ENCODE measurements at places on chromosomes 1 and 21.

DNA sequence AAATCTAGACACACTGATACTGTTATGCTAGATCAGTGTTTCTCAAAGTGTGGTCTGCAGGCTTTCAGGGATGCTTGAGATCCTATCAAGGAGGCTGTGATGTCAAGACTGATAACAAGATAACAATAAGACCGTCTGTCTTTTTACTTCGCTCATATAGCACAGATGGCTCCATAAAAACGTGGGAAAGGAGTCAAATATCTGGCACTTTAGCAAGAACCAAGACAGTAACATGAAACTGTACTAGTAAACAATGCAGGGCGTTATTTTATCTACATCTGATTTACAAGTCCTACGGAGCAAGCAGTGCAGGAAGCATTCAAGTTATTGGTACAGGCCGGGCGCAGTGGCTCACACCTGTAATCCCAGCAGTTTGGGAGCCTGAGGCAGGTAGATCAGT is 3.6 kb upstream of the SPRR3 start:
- no peak for DNase-seq

DNA sequence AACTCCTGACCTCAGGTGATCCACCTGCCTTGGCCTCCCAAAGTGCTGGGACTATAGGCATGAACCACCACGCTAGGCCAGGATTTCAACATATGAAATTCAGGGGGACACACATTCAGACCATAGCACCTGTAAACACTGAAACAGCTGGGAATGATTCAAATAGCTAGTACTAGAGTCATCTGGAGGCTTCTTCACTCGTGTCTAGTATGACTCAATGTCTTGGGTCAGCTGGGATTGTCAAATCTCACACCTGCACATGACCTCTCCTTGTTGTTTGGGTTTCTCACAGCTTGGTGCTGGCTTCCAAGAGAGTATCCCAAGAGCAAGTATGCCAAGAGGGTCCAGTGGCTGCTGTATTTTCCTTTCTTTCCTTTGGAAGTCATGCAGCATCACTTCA is 75.1 kb downstream of the PGM1 start:
- no peak for DNase-seq

DNA sequence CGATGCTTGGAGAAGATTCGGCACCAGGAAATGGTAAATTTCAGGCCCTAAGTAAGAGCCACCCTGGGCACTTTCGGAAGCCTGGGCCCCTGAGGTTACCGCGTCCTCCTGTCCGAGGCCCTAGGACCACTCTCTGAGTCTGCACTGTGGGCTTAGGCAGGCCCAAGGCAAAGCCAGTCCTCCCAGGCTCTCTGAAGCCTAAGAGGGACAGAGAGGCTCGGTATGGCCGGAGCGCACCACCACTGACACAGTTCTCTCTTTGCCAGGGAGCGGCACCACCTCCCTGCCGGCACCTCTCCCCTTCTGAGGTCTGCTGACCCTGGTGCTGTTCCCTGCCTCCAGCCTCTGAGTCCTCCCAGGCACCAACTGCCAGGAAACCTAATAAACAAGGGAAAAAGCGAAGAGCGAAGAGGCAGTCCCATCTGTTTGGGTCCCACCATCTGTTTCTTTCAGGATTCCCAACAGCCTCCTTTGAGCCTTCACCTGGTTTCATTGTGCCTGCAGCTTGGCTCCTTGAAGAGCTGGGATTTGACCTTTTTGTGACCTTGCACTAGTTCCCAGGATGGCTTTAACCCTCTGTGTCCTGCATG is 57.7 kb downstream of the VWA5B1 start:
- DNase-seq = no peak

DNA sequence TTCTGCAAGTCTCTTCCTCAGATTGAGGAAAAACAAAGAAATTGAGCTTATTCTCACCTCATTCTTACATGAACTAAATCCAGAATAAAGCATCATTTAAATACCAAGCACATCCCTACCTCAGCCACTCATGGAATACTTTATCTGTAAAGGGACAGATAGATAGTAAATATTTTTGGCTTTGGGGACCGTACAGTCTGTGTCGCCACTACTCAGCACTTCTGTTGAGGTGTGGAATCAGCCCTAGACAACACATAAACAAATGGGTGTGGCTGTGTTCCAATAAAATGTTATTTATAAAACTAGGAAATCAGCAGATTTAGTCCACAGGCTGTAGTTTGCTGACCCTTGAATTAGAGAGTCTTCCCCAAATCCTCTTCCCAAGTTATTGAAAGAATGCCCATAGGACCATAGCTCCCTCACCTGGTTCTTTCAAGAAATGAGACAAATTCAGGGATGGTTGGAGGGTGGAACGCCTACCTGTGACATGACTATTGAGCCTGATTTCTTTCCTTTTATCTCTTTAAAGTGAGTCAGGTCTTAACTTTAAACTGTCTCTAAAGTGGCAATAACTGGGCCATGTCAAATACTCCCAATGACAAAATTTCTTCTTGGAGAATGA is 878.5 kb downstream of the USP25 start:
- DNase-seq = no peak

- DNase-seq = no peak
Measured at GRCh38 chr1:75720820-75721219, 3.7 kb upstream of the ACADM start.

GRCh38 chr1:171610385-171610784 is 11.7 kb upstream of the MYOCOS start:
- no peak for DNase-seq

DNA sequence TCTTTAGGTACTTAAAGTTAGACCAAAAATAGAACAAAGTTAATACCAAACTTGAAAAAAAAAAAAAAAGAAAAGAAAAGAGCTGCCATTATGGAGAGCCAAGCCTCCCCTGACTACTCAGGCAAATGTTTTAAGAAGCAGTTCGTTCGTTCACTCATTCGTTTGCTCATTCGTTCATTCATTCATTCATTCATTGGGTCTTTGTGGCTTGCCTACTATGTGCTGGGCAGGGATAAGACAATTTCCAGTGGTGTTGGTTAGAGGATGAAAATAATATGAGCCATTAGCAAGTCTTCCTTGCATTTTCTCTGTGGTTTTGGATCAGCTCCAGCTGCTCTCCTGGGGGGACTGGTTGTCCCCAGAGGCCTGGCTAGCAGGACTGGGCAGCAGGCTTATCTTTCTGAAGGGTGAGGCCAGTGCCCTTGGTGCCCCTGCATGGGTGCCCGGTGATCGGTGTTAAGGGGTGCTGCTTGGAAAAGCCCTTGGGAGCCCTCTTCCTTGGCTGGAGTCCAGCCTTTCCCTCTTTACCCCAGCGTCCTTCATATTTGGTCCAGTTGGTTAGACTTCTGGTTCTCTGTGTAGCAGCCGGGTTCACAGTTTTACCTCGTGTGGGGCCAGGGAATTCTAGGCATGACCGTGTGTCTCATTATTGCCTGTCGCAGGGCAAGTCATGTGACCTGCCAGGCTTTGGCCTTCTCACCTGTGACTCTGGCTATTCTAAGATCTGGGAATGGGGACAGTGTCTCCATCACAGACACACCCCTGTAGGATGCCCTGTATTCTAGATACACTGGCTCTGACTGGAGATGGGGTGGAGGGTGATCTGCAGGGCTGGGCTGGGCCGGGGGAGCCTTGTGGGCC is 32.8 kb downstream of the LHX4 start:
- no peak for DNase-seq

- no peak for DNase-seq
Measured at GRCh38 chr1:173866413-173867115, 1.2 kb downstream of the GAS5 start.

DNA sequence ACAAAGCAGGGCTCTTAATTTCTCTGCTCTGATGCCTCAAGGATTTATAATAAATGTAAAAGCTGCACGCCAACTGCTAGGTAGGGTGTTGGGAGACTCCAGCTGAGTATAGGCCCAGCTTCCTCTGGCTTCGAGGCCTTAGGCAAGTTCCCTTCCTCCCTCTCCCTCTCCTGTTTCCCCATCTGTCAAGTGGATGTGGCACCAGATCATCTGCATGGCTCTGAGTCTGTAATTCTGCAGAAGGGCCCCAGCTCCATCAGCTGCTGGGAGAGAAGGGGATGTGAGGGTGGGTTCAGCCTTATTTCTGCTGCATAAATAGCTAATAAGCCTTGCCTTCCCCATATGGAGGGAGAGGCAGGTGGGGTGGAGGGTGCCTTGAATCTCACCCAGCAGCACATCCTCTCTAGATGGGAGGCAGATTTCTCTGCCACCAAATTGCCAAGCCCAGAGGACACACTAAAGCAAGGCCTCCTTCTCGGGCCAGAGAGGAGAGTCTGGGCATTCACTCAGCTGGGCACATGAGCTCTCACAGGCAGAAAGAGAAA is 3.8 kb downstream of the TRIM62 start:
- no peak for DNase-seq

DNA sequence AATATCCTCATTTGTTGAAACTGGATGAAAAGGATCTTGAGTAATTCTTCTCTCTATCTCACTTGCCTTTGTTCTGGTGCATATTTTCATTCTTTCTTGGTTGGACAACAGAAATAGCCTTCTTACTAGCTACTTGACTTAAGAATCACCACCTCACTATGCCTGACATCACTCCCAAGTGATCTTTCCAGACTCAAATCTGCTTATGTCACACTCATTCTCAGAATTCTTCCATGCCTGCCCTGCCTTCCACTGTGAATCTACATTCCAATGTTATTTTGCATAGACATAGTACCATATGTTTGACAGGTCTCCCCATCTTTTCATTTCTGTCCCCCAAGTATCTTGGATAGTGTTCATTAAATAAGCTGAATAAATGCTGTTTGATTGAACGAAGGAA is 78.5 kb upstream of the DPYD start:
- DNase-seq = no peak

- DNase-seq = no peak
Measured at GRCh38 chr1:18557621-18558465, 72.8 kb upstream of the PAX7 start.

DNA sequence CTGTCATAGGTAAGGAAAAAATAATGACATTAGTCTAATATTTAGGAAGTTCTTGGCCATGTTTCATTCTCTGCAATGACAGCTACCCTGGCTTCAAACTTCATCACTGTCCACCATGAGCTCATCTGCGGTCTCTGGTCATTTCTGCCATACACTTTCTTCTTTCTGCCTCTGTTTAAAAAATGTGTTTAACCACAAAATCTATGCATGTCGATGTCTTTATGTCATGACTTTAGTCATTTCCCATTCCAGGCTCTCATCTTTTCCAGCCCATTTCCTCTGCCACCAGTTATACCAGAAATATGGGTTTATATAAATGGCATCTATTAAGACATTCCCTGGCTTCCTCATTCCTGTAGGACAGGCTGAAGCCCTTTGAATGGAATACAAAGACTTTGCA is 68.5 kb upstream of the DUSP10 start:
- DNase-seq = no peak

DNA sequence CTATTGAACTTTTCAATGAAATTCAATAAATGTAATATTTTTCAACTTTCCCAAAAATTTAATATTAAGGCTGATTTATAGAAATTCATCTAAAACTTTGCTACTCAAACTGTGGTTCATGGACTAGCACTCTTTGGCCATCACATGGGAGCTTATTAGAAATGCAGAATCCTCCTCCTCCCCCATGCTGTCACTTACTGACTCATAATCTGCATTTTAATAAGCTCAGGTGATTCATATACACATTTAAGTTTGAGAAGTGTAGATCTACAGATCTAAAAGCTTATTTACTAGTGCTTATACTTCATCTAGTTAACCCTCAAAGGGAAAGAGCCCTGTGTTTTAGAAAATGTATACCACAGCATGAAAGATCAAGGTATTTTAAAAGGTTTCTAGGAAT is 84.3 kb downstream of the HS2ST1 start:
- no peak for DNase-seq

GRCh38 chr1:54979327-54979891 is 1.0 kb upstream of the TMEM61 start:
- no peak for DNase-seq

DNA sequence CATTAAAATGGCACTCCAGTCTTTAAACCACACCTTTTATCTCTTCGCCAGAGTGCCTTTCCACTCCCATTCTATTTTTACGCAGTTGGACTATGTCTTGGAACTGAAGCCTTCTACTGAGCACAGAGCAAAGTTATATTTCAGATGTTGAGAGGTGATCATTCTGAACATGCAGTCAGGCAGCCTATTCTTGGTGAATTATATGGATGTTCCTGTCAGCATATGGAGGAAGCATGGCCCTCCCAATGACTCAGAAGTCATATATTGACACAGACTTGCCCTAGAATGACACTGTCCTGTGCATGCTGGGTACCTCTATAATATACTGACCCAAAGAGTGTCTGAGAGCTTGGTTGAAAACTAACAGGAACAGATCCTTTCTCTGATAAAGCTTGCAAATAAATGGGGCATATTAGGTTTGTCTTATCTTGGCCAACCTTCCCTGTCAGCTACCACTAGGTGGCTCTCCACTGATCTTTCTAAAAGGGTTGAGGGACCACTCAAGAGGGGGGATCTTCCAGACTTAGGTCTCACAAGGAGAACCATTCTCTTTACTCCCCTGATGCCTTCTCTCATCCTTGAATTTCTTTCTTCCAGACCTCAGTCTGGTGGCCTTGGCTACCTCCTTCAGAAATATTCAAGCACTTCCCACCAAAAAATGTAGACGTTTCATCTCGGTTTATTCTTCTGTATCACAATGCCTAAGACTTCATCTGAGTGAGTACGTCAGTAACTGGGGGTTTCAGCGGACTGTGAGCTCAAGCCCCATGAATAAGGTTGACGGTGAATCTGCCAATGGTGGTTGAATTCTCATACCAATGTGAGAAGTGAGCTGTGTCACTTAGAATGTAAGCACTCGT is 11.8 kb upstream of the ALG14 start:
- no peak for DNase-seq

- DNase-seq = no peak
Measured at GRCh38 chr1:89685461-89685860, 52.5 kb downstream of the LRRC8C start.

DNA sequence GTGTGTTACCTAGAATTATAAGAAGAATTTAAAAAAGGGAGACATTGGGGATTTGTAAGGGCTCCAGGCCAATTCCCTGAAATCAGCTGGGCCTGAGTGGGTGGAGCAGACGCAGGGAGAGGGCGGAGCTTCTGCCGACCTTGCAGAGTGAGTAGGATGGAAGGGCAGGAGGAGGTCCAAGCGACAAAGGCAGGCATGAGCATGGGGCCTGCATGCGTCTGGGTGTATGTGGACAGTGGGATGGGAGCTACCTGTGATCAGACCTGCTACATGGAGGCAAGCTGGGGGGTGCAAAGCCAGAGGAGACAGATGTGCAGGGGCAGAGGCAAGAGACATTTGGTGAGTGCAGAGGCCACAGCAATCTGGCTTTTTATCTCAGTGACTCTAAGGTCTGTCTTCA is 105.3 kb upstream of the OLIG2 start:
- DNase-seq = no peak

GRCh38 chr21:15144026-15144425 is 79.2 kb upstream of the NRIP1 start:
- DNase-seq = no peak

- DNase-seq = no peak
Measured at GRCh38 chr1:12229835-12230548, at the start of gene VPS13D. VPS13D (plus strand) TSS chr1:12230030; CDS start chr1:12234267, 4,237 bp downstream.

GRCh38 chr1:37673920-37674319 is 18.4 kb upstream of the CDCA8 start:
- DNase-seq = no peak
